ENCODE measurements at places on chromosomes 4 and X.

GRCh38 chrX:10052906-10053625 lies 85.9 kb downstream of the CLDN34 start:
- DNase-seq, result peak; percentile 33

DNA sequence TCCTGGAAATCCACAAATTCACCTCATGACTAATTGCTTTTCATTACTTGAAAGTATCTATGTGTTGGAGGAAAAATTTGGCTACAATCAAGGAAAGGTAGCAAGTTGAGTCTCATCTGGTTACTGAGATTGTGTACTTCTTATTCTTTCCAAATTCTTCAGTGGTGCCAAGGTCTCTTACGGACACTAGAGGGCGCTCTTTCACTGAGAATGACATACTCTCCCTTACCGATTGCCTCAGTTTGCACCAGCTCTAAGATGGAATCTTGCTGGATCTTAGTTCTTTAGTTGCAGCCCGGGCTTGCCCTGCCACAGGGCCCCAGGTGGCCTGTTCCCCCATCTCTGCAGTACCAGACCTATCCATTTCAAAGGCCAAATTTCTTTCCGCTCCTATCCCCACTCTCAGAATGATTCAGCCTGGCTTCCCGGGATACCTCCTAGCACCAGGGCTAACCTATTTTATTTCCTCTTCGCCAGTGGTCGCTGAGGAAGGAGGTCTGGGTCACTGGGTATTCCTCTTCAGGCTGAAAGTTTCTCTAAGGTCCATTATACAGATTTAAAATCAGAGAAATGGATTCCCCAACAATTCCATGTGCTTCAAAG lies 24.6 kb upstream of the GPR50 start:
- peak; percentile 40 for DNase-seq

DNA sequence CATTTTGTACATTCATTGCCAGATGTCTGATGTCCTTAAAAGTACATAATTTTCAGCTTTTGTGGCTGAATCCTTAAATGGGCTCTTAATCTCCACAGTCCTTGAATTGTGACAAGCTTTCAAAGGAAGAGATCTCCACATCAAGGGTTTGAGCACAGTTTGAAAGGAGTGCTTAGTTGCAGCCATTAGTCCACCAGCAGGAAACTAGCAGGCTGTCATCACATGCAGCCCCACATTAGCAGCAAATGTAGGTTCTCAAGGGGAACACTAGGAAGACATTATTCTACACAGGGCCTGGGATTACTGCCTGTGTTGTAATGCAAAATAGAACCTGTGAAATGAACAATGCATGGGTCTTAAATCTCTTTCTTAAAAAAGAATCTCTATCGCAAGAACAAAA lies 173.2 kb downstream of the CBLL2 start:
- no peak for DNase-seq

- DNase-seq, result no peak
Observed at GRCh38 chr4:106473515-106473914, 104.9 kb upstream of the GIMD1 start.

DNA sequence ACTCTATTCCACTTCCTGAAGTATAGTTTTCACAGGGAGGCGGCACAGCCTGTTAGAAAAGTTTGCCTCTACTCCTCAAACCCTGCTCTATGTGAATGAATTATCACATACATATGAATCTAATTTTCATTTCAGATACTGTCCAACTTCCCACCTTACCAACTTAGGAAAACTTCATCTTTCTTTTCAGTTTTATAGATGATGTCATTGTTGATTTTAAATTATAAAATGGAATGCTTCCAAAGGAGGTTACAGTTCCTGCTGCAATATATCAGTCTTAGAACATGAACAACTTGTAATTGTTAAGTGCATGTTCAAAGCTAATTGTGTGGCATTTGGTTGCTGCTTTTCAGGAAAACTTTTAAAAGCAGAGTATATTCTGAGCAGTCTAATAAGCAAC lies 92.4 kb downstream of the NEUROG2 start:
- DNase-seq, result no peak

DNA sequence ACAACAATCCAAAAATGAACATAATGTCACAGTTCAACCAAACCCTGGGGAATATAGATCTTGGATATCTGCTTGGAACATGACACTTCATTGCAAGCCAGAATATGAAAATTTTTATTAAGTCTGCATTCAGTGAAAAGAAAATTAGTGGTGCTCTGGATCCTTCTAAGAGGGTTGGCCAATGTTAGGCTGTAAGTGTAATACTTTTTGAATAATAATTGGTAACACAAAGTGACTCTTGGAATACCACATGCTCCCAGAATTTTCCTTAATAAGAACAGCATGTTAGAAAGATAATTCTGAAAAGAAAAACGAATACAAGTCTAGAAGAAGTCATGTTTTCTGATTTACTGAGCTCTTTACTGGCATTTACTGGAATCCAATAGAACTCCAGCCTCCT lies 175.8 kb downstream of the RASL11B start:
- DNase-seq, result no peak

GRCh38 chrX:55342533-55343501 lies 78.1 kb upstream of the PAGE3 start:
- peak; percentile 15 for DNase-seq

- no peak for DNase-seq
Observed at GRCh38 chr4:78081541-78081940, 24.4 kb downstream of the FRAS1 start.

DNA sequence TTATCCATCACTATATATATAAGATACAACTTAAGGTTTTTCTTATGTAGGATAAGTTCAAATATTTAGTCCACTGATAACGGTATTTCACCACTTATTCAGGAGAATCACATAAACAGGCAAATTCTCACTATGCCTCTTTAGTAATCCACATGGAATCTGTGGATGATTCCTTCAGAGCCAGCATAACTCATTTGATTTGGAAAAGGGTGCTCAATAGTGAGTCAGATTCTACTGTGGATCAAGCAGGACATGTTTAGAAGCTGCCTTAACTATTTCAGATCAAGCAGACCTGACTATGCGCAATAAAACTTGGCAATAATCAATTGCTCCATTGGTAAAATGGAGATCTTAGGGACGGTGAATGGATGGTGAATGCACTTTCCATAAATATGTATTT lies 184.1 kb downstream of the CBR4 start:
- peak; percentile 44 for DNase-seq

GRCh38 chrX:38214551-38215531 lies 5.8 kb downstream of the SRPX start:
- peak; percentile 36 for DNase-seq

- no peak for DNase-seq
Observed at GRCh38 chrX:55715847-55716246, 1.7 kb upstream of the RRAGB start.

DNA sequence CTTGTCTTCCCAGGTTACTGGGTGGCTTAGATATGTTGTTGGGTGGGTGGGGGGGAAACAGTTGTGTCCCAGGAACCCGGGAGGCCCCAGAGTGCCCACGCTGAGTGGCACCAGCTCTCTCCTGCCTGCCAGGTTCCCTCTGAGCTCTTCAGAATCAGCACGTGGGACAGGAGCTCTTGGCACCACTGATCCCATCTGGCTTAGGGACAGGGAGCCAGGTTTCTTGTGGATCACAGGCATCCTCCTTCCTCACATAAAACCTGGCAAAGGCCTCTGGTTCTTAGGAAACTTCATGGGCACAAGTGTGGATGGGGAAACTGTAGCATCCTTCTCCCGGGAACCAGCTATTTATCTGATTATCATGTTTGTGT lies 3.4 kb downstream of the GPR78 start:
- DNase-seq, result no peak

- no peak for DNase-seq
Observed at GRCh38 chrX:84064814-84065213, 123.2 kb downstream of the RPS6KA6 start.

DNA sequence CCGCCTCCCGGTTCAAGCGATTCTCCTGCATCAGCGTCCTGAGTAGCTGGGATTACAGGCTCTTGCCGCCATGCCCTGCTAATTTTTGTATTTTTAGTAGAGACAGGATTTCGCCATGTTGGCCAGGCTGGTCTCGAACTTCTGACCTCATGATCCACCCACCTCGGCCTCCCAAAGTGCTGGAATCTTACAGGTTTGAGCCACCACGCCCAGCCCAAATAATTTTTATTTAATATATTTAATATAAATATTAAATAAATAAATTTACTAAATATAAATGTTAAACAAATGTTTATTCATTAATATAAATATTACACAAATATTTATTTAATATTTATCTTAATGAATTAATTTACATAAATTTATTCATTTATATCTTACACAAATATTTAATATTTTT lies 120.2 kb downstream of the SHOX start:
- no peak for DNase-seq

DNA sequence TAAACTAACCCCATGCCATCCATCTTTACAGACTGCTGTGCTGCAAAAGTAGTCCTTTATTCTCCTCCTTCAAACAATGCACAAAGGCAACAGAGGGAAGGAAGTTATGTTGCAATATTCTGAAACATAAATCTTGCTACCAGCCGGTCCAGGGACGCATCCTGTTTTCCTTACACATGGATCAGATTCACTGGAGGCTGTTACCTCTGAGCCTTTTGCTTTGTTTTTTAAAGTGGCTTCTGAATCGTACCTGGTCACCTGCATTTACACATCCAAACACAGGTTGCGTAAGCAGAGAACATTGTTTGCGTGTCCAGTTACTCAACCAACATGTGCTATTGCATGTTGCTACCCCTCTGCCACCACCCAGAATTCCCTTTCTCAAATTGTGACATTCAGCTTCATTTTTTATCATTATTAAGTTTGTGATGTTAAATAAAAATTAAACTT lies 8.8 kb downstream of the PPARGC1A start:
- DNase-seq, result no peak

GRCh38 chr4:6074758-6075157 lies 56.5 kb upstream of the C4orf50 start:
- no peak for DNase-seq

DNA sequence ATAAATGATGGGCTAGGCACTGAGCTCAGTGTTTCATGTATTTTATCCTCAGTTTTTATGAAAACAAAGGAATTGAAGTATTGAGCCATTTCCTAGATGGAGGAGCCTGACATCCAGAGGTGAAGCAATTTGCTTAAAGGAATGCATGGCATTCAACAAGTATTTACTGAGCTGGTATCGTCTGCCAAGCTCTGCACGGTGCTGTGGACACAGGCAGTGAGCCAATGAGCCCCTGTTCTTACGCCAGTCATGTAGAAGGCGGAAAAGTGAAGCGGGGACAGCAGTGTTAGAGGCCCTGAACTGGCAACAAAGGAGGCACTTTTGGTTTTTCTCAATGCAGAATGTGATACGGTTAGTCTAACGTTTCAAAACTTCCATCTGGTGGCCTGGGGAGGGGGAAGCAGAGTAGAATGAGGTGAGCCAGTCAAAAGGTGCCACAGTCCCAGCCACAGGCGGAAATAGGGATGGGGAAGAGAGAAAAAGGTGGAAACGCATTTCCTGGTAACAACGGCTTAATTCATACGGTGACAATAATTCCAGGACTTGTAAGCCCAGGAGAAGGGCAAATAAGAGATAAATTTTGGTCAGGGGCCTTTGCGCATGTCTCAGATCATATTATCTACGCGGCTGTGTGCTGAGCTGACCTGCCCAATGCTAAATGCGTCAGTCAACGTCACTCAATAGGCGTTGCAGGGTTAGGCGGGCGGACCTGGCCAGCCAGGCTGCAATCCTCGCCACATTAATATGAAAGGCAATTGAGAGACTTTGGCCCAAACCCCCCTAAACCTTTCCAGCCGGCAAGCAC lies 133.9 kb downstream of the AFAP1 start:
- DNase-seq, result peak; percentile 95

DNA sequence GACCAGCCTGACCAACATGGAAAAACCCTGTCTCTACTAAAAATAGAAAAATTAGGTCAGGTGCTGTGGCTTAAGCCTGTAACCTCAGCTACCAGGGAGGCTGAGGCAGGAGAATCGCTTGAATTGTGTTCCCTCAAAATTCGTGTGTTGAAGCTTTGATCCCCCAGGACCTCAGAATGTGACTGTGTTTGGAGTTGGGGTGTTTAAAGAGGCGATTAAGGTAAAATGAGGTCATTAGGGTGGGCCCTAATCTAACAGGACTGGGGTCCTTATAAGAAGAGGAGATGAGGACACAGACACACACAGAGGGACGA lies 23.6 kb downstream of the SLC25A6 start:
- DNase-seq, result no peak

DNA sequence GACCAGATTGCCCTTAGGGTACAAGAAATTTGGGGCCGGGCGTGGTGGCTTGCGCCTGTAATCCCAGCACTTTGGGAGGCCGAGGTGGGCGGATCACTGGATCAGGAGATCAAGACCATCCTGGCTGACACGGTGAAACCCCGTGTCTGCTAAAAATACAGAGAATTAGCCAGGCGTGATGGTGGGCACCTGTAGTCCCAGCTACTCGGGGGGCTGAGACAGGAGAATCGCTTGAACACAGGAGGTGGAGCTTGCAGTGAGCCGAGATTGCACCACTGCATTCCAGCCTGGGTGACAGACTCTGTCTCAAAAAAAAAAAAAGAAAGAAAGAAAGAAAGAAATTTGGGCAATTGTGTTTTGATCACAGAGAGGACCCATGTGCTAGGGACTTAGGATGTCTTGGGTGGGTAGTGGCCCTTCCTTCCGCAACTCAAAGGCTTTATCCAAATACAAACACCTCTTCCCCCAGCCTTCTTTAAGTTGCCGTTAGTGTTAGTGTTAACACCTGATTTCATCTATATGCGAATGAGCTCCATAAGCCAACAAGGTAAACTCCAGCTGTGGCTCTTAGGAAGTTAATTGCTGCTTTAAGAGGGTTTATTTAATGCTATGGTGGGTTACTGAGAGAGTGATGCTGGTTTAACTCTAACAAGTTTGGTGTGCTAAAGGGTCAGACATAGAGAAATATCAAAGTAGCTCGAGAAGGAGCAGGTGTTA lies 8.6 kb upstream of the CCDC110 start:
- no peak for DNase-seq

DNA sequence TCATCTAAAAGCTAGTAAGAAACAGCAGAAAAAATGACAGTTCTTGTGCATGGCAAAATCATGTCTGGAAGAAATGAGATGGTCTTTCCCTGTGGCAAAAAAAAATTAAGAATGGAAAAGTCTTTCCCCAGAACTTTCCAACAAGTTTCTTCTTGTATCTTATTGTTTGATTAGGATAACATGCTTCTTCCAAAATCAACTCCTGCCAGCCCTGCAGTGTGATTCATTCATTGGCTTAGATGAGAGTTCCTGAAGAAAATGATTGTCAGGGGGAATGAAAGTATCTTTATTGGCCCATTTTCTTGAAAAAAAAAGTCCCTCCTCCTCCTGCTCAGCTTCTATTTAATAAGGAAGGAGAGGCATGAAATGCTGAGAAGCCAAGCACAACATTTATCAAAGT lies 407.7 kb downstream of the ARAP2 start:
- no peak for DNase-seq

GRCh38 chr4:21555083-21555482 lies 393.5 kb downstream of the KCNIP4 start:
- no peak for DNase-seq

All from EL (cell line).